CD4-positive, alpha-beta T cell treated with Interferon alpha-2 for 1 hour (primary cell): ENCODE measurements at places on chromosomes 5 and 9.

DNA sequence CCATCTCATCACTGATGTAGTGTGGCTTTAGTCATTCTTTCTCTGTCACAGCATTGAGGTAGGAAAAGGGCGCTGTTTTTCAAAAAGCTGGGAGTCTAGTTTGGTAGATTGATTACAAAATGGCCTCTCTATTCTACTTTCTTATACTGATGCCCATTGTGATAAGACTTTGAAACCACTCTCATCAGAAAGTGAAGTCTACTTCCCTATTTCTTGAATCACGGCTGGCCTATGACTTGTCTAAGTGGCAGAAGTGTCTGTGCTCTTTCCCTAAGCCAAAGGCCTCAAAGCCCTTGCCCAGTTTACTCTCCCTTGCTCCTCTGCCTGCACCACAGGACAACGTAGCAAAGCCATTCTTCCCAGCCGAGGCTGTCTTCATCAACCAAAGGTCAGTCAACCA, 83.0 kb upstream of the IL33 start:
- no peak for DNase-seq

DNA sequence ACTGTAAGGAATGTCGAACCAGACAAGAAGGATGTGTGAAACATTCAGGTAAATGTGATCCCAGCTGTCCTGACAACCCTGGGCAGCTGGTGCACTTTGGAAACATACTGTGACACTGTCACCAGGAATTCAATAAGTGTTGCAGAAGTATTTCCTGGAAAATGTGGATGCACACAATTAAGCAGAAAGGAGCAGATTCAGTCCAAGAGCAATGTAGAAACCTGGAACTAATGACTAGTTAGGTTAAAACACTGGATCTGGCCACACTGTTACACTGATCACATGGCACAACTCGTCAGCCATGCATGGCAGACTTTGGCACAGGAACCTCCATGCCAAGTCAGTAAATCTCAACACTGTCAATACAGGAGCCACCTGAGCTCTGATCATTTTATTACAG, 109.0 kb downstream of the FAM174A start:
- no peak for DNase-seq

GRCh38 chr5:104050436-104050835, 487.8 kb upstream of the NUDT12 start:
- no peak for DNase-seq

GRCh38 chr5:36217567-36217966, 24.2 kb downstream of the NADK2 start:
- DNase-seq, result no peak

- no peak for DNase-seq
These were observed 56.5 kb downstream of the ANKRD33B start for GRCh38 chr5:10620346-10620745.

- DNase-seq, result no peak
These were observed 1004.1 kb upstream of the EDIL3 start for GRCh38 chr5:85388770-85389169.

DNA sequence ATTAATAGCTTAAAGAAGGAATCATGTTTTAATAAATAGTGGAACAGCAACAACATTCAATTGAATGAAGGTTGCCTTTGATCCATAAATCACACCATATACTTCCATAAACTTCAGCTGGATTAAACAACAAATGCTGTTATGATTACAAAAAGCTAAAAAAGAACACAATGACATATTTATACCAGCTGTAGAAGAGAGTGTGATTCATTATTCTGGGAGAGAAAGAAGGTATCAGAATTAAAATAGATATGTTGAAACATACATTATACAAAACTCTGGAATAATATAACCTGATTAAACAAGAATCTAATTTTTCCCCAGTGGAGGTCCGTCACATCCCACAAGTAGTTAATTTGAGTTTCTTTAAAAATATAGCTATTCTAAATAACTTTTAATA, 7.5 kb upstream of the RECK start:
- DNase-seq, result no peak

- no peak for DNase-seq
These were observed 40.4 kb upstream of the IPPK start for GRCh38 chr9:92710368-92710767.

DNA sequence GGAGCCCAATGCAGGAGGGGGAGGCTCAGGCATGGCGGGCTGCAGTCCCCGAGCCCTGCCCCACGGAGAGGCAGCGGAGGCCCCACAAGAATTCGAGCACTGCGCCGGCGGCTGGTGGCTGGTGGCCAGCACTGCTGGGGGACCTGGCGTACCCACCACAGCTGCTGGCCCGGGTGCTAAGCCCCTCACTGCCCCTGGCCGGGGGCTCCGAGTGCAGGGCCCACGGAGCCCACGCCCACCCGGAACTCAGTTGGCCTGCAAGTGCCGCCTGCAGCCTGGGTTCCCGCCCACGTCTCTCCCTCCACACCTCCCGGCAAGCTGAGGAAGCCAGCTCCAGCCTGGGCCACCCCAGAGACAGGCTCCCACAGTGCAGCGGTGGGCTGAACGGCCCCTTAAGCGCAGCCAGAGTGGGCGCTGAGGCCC, 780.3 kb downstream of the DTWD2 start:
- DNase-seq, result no peak

GRCh38 chr9:14027116-14027800, 286.7 kb downstream of the NFIB start:
- no peak for DNase-seq

DNA sequence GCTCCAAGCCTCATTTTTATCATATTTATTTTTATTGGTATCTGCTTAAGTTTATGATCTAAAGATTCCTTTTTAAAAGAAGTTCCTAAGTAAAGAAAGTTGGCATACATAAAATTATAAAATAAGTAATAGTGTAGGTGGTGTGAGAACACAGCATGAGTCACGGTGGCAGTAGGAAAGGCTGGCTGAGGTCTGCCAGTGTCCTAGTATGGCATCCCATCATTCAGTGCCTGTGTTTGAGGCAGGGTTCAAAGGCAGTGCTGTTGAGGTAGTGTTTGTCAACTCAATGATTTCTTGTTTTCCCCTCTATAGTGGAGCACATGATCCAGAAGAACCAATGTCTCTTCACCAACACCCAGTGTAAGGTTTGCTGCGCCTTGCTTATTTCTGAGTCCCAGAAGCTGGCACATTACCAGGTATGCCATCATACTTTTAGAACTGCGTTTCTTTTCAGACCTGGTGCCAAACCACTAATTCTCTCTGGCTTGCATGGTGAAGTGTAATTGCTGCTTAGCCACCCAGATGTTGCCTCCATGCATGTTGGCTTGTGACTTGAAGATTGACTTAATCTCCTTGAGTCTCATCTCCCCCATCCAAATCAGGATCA, 18.4 kb downstream of the ZNF346 start:
- no peak for DNase-seq

DNA sequence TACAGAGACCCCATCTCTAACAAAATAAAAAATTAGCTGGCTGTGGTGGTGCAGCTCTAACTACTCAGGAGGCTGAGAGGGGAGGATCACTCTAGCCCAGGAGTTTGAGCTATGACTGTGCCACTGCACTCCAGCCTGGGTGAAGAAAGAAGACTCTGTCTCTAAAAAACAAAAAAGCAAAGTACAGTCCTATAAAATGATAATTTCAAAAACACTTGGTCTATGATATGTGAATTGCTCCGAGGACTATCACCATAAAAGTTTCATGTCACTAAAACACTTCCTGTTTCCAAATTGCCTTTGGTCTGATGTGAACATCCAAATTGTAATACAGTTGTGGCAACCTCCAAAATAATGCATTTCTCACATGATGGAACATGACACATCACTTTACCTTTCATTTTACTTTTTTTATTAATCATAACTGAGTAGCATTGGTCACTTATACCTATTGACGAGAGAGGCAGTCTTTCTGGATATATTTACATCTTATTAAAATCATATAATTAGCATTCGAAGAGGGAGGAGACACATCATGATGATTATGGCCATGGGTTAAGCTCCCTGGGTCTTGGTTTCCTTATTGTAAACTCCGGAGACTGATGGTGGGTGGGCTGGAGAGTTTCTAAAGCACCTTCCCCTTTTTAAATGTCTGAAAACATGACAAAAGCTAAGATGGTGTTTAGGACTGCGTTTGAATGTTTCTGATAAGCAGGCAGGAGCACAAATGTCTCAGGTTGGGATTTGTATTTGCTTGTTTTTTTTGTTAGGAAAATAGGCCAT, 25.8 kb upstream of the CD180 start:
- no peak for DNase-seq

DNA sequence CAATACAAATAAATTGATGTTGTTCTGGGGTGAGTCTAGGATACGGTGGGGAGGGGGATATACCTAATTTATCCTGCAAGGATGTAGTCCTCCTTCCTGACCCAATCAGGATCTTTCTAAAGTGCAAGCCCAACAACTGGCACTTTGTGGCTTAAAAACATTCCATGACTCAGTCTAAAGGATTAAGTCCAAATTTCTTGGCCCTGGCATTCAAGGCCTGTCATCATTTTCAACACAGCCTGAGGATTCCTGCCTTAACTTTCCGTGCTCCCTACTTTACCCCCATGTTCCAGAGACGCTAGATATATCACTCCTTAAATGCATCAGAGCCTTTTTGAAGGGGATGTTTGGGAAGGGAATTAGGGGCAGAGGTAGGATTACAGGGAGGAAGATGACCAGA, 1.0 kb downstream of the FAM221B start:
- no peak for DNase-seq

- DNase-seq, result no peak
These were observed 135.4 kb upstream of the CCDC152 start for GRCh38 chr5:42621242-42621641.

GRCh38 chr5:179803651-179804554, 2.8 kb downstream of the MGAT4B start:
- peak; percentile 27 for DNase-seq

GRCh38 chr9:75096796-75097195, 8.5 kb downstream of the OSTF1 start:
- no peak for DNase-seq

DNA sequence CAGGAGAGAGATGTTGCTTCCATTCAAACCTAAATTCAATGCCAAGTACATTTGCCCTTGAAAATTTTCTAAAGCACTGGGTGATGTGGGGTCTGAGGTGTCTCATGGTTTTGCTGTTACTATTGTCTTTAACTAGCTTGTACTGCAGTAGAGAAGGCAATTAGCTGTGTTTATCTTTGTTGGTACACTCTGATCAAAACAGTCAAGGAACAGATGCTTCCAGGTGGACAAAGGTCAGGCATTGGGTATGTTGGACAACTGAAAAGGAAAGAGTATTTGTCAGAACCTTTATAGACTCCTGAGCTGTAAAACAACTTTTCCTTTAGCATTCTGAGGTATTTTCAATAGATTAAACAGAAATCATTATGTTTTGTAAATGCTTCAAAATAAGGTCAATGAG, 2228.7 kb upstream of the WWC1 start:
- DNase-seq, result no peak

GRCh38 chr5:109100971-109101370, 308.8 kb downstream of the PJA2 start:
- DNase-seq, result no peak

DNA sequence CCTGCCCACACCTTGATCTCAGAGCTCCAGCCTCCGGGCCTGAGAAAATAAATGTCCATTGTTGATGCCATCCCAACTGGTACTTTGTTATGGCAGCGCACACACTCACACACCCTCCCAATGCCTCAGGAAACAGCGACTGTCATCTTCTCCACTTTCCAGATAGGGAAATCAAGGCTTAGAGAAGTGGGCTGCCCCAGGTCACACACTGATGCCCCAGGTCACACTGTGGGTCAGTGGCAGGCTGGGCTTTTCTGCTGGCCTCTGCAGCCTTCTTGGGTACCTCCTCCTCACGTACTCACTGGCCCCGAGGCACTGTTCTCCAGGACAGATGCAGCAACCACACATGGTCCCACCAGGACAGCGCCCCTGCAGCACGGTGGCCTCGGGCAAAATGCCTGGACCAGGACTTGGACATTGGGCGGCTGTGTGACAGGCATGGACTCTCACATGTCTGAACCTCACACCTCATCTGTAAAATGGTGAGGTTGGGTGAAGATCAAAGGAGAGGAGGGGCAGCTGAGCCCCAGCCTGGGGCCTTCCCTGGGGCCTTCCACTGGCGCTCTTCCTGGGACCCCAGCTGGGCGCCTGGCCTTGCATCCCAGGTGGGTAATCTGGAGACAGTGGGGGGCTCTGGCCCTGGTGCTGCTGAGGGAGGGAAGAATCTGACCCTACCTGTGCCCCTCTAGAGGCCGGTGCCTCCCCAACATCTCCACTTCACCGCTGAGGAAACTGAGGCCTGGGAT, 156.0 kb downstream of the COL23A1 start:
- no peak for DNase-seq

- DNase-seq, result no peak
These were observed 19.0 kb downstream of the DYNC2I2 start for GRCh38 chr9:128637656-128638055.

GRCh38 chr9:13651969-13652663, 372.6 kb upstream of the MPDZ start:
- DNase-seq, result no peak

DNA sequence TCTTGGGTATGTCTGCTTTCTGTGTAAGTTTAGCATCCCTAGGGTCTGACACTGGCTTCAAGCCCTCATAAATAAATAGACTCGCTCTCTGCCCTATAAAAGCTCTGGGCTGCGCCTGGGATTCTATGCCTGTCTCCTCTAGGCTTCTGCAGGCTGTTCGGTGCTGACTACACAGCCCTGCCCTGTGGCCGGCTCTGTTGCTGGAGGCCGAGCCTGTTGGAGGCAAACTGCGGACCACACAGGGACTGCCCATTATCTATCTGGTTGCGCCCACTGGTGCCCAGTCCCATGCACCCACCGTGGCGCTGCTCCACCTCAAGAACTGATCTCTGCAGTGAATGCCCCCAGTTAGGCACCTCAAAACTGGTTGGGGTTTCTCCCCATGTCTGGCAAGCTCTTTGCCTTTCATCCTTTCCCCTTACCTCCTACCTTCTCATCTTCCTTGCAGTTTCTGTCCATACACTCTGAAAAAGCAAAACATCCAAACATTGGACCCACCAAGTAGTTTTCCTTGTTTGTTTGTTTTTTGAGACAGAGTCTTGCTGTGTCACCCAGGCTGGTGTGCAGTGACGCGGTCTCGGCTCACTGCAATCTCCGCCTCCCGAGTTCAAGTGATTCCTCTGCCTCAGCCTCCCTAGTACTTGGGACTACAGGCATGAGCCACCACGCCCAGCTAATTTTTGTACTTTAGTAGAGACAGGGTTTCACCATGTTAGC, 207.2 kb downstream of the ERCC6L2 start:
- DNase-seq, result no peak

GRCh38 chr5:25618821-25619220, 974.0 kb upstream of the CDH10 start:
- DNase-seq, result no peak

- DNase-seq, result no peak
These were observed 90.1 kb upstream of the SLC12A2 start for GRCh38 chr5:127993476-127993875.

- DNase-seq, result no peak
These were observed 91.5 kb upstream of the DNAH5 start for GRCh38 chr5:14035859-14036503.

DNA sequence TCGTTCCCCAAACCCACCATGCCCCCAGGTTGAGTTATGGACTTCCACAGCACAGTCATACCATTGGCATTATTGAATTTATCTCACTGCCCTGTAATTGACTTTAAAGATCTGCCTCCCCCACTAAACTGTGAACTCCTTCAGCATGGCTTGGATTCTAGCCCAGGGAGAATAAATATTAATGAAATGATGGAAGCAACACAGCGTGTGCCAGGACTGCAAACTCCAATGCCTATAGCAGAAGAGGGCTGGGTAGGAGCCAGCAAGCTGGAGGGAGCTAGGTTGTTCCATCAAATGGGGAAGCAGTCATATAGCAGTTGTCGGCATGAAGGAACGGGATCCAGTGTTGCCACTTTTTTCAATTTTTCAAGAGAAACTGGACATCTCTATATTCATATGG, 69.0 kb upstream of the MSX2 start:
- DNase-seq, result no peak

- no peak for DNase-seq
These were observed 515.4 kb upstream of the PTPRD start for GRCh38 chr9:11128156-11128555.
